ENCODE measurements at places on chromosomes 6 and 20.

GRCh38 chr6:139147628-139148027, 12.7 kb downstream of the HECA start:
- DNase-seq: no peak

DNA sequence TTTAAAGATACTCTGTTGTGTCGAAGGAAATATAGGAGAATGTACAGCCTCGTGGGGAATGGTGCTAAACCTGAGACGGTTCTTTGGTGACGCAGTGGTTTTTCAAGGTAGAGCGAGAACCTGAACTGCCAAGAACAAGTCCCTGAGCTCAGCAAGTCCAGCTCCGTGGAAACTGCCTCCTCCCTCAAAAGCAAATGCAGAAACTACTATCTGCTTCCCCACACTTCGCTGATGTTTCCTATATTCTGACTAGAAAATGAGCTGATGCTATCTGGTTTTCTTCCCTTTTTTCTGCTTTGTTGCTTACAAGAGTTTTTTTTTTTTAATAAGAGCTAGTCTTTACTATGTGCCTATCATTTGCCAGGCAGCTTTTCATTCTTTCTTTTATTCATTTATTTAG, 85.3 kb upstream of the LY86 start:
- no peak for DNase-seq

DNA sequence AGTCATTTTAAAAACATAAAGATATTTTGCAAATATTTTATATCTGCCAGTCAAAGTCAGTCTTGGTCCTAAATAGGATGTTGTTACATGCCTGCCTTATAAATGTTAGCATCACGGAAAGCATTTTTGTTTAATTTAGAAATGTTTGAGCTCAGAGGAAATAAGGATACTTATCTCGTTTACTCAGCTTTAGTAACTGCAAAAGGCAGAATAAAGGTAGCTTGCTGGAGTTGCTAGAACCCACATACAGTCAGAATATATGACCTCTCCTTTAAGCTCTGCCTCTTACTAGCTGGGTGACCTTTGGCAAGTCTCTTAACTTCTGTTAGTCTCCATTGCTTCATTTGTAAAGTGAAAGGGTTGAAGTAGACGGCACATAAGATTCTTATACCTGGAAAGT, 867.3 kb downstream of the KIF16B start:
- no peak for DNase-seq

GRCh38 chr20:37702403-37703034, 8.7 kb downstream of the CTNNBL1 start:
- DNase-seq: no peak

GRCh38 chr6:51094271-51094670, 275.6 kb downstream of the TFAP2B start:
- DNase-seq: no peak

- DNase-seq: no peak
Observed at GRCh38 chr6:99603421-99604165, 3.0 kb upstream of the PRDM13 start.

DNA sequence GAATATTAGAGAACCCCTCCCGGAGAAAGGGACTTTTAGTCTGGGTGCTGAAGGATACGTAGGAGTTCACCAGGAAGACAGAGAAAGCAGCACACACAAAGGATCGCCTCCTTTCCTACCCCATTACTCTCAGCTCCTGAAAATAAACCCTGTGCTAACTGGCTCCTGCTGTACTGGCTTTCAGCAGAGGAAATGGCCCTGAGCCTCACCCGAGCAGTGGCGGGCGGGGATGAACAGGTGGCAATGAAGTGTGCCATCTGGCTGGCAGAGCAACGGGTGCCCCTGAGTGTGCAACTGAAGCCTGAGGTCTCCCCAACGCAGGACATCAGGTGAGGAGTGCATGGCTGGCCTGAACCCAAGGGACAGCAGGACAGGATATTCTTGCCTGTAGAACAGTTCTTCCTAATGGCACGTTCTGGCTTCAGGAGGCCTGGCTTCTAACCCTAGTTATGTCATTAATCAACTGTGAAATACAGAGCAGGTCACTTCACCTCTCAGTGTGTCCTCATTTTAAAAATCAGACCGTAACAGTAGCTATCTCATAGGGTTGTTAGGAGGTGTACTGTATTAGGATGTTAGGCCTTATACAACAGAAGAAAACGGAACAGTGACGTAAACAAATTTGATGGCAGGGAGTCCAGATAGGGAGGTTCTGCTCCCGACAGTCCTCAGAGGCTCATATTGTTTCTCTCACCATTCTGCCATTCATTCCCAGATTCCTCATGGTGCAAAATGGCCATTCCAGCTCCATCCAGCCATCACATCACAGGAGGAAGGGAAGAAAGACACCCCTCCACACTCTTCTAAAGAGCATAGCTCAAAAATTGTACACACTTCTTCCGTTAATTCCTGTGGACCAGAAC, 1.8 kb downstream of the RBCK1 start:
- DNase-seq: no peak

DNA sequence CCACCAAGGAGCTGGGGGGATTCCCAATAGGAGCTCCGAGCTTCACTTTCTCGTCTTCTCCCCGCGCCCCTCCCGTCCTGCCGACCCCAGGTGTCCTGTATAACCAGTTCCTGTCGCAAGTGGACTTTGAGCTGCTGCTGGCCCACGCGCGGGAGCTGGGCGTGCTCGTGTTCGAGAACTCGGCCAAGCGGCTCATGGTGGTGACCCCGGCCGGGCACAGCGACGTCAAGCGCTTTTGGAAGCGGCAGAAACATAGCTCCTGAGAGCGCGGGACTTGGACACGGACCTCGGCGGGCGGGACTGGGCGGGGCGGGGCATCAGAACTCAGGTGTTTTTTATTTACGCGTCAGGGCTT, 340 bp upstream of the VARS2 start:
- DNase-seq: no peak

GRCh38 chr6:31528307-31528777, 420 bp upstream of the MCCD1 start:
- no peak for DNase-seq

- no peak for DNase-seq
Observed at GRCh38 chr6:24898676-24899075, 37.1 kb downstream of the RIPOR2 start.

DNA sequence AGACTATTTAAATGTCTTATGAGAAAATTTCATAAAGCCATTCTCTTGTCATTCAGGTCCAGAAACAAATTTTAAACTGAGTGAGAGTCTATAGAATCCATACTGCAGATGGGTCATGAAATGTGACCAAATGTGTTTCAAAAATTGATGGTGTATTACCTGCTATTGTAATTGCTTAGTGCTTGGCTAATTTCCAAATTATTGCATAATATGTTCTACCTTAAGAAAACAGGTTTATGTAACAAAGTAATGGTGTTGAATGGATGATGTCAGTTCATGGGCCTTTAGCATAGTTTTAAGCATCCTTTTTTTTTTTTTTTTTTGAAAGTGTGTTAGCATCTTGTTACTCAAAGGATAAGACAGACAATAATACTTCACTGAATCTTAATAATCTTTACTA, 5.0 kb downstream of the MARCKS start:
- DNase-seq: no peak

- DNase-seq: peak; percentile 50
Observed at GRCh38 chr20:3218307-3218988, 9.2 kb downstream of the ITPA start.

DNA sequence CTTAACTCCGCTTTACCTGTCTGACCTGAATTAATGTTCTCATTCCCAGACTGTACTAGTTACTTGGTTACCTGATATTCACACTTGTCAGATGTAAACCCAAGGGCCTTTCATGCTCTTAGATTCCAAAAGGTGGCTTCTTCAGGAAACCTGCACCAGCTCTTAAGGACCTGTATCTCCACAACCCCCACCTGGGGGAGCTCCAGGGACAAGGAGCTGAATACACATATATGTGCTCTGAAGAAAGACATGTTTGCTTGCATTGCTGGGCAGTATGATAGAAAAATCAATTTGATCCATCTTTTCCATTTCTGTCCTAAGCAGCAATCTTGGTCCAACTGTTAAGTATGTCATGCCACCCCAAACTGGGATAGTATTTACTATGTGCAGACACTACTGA, 64.8 kb upstream of the POU3F2 start:
- no peak for DNase-seq

- DNase-seq: no peak
Observed at GRCh38 chr6:139327038-139327437, 35.2 kb upstream of the TXLNB start.

DNA sequence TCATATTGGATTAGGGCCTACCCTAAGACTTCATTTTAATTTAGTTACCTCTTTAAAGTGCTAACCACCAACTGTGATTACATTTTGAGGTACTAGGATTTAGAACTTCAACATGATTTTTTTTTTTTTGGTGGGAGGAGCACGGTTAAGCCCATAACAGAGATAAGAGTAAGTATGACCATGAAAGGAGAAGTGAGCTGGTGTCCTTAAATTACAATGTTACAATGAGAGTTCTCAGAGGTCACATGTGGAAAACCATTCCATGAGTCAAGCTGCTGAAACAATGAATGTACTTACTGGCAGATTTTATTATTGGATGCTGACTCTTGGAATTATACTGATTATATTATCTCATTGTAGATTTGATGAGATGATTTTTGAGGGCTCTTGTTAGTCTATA, 779.3 kb upstream of the CITED2 start:
- DNase-seq: no peak

DNA sequence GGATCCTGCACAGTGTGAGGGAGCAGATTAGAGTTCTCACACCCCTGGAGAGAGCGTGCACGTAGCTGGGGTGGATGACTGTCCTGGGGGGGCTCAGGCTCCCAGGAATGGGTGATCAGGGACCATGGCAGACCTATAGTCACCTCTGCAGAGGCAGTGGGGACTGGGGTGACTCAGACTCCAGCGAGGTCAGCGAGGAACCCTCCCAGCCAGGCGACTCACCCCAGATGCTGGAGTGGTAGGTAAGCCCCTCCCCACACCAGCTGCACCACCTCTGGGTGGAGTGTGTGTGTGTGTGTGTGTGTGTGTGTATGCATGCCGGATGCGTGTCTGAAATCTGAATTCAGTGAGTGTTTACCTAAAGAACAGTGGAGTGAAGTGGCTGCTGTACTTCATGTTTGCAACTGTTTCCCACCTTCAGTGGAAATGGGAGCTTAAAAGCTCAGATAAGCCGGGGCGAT, 17.4 kb upstream of the GTSF1L start:
- no peak for DNase-seq

GRCh38 chr6:157952861-157953351, 28.8 kb upstream of the SYNJ2 start:
- DNase-seq: no peak

DNA sequence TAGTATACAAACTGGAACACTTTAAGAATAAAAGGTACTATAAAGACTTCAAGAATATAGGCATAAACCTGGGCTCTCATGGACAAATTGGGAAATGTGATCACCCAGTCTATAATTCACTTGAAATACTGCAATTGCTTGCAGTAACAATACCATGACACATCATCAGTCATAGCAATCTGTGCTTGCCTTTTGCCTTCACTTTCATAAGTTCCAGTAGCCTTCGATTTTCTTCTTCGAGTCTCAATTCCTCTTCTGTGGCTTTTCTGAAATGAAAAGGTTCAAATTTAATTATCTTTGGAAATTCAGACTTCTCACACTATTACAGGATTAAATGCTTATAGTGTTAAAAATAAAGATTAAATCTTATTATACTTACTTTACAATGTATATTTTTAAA, 96.3 kb upstream of the ZBTB24 start:
- DNase-seq: no peak

- no peak for DNase-seq
Observed at GRCh38 chr20:17995967-17996819, 27.4 kb downstream of the MGME1 start.

DNA sequence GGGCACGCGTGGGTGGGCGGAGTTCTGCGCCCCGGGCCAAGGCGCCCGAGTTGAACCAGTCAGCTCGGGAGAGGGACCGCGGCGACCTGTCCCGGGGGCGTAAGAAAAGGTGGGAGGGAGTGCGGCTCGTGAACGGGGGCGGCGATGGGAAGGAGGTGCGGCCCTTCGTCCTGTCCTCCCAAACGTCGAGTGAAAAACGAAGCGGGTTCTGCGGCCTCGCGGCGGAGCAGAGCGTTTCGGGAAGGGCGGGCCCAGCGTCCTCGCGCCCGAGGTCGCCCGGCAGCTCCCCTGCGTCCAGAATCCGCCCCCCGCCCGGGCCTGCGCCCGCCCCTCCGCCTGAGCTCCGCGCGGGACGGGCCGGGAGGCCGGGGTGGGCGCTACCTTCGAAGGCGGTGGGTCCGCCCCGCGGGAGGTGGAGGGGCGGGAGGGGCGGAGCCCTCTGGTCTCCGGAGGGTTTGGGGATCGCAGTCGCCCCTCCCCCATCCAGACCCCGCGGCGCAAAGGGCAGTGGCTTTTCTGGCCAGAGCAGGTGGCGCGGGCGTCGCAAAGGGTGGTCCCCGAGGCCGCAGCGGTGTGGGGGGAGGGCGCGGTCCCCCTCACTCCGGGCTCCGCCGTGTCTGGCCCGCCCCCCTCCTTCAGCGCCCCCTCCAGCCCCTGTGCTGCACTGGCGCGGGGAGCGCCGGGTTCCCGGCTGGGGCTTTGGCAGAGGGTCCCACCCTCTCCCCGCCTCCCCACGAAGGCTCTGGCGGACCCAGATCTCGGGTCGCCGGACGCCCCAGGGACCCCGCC, 838 bp downstream of the STMN3 start:
- DNase-seq: no peak

DNA sequence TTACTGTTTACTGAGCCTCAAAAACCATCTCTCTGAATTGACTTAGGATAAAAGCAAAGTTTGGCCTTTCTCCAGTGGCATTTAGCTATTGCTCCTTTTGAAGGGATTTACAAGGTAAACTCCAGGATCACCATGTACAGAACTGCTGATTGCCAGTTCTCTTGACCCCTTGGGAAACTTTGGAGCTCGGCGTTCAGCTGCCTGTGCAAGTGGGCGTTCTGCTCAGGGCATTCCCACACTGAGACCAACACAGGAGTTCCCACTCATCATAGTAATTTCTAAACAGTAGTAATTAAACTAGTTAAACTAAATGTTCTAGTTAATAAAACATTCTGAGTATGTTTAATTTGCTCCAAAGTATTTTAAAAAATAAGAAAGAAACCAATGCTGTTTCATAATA, 14.9 kb downstream of the KCNQ5 start:
- no peak for DNase-seq

- no peak for DNase-seq
Observed at GRCh38 chr6:82555801-82556200, 192.2 kb downstream of the TPBG start.

- DNase-seq: no peak
Observed at GRCh38 chr6:117138425-117138824, 126.9 kb upstream of the VGLL2 start.

GRCh38 chr6:743320-744096, 50.6 kb upstream of the EXOC2 start:
- no peak for DNase-seq

DNA sequence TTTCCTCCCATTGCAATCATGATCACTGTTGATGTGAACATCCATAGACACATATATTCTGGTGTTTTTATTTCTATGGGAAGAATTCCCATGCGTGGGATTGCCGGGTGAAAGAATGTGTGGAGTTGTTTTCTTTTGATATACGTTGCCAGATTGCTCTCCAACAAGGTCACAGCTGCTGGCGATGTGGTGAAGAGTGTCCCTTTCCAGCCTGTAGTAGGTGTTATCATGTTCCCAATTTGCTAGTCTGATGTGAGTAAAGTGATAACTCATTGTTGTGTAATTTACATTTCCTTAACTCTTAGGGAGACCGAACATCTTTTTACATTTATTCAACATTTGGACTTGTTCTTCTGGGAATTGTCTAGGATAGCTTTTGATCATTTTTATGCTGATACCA, 14.5 kb upstream of the ELMO2 start:
- no peak for DNase-seq

GRCh38 chr6:7122684-7123083, 14.9 kb downstream of the RREB1 start:
- no peak for DNase-seq

Measured in stimulated activated CD8-positive, alpha-beta memory T cell treated with anti-CD3 and anti-CD28 coated beads, Interleukin-4, amount 100 ng/mL, for 1 hour (primary cell).